Left renal cortex interstitium (tissue), 4 donors: ENCODE measurements at places on chromosomes 1 and 21.

DNA sequence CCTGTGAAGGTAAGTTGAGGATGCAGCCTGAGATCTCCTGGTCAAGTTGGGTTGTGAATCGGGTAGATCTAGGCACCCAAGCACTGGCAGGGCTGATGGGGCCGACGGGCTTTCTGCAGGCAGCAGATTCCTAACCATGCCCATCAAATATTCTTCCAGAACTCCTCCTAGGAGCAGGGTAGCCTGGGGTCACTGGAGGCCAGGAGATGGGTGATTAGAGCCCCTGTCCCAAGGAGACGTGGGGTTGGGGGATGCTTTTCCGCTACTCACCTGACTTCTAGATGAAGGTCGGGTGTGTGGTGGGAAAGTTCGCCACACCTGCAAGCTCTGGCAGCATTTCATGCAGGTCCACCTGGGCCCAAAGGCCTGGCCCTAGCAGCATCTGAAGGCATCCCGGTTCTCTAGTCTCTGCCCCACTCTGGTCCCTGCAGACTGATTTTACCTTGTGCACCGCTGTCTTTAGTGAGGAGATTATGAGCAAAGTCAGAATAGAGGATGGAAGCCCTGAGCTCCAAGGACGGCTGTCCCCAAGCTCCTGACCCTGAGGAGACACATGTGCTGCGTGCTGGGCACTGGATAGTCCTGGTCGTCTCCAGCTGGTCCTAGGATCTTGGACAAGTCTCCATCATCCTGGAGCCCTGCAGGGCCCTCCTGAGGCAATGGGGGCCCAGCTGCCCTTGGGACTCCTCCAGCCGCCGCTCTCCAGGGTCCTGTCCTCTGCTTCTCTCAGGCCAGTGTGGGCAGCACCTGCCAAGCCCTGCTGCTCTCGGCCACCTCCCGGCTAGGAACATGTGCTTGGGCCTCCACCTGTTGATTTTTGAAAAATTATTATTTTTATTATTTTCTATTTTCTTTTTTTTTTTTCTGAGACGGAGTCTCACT, 21.8 kb upstream of the C2CD2 start:
- DNase-seq: no peak

- no peak for DNase-seq
Observed at GRCh38 chr1:155944444-155944799, 3.0 kb downstream of the RXFP4 start.

GRCh38 chr1:25658791-25659431, 42.3 kb downstream of the MAN1C1 start:
- no peak for DNase-seq

DNA sequence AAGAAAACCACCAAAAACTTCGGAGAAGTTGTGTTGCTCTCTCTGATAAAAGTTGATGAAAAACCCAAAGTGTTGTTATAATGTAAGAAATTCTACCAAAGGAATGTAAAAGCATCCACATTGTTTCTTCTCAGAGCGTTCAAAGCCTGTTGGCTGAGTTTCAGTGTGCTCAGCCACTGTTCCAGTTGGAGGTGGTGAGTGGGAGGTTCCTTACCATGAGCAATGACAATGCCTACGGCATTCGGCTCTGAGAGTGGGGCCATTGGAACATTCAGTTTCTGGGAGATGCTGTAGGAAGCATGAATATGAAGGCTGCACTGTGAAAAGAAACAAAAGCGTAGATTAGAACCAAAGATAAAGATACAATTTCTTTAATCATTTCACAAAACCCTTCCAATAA, 20.5 kb upstream of the MYBPHL start:
- no peak for DNase-seq

DNA sequence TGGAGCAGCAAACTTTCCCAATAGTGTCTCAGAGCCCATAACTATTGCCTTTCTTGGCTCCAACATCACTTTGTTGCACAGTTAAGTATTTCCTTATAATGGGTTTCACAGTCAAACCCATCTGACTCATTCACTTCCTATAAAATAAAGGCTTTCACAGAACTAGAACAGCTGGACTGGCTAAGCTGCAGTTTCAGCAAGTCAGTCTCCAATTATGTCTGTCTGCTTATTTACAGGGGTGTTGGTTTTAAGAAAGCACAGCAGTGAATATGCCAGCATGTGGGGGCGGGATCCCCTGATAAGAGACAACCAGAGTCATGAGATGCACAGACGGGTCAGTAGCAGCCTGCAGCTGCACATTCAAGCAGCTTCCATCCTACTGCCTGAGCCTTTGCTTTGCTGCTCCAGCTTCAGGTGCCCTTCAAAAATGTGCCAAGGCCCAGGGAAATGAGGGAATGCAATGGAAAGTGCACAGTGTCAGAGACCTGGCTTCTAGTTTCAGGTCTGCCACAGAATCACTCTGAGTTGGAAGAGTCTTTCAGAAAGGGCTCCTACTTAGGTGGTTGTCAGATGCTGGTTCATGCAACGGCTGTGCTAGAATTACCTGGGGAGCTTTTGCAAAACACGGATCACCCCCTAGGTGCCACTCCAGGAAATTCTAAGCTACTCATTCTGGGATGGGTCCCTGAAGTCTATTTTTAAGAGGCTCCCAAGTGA, 24.8 kb downstream of the RNF19B start:
- DNase-seq: no peak

GRCh38 chr1:111351700-111352099, 61.0 kb downstream of the CHIA start:
- no peak for DNase-seq

DNA sequence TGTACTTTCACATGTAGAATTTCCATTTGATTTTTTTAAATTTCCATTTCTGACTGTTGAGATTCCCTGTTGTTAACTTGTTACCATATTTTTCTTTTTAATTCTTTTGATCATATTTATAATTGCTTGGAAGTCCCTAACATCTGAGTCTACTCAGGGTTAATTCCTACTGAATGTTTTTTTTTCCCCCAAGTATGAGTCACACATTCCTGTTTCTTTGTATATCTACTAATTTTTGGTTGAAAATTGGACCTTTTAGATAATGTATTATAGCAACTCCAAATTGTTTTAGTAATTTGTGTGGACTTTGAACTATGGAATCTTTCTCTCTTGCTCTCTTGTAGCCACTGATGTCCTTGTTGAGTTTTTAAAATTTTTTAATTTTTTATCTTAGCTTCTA, 54.6 kb downstream of the STXBP3 start:
- no peak for DNase-seq

- DNase-seq: no peak
Observed at GRCh38 chr1:212229654-212230053, 55.6 kb upstream of the PPP2R5A start.

DNA sequence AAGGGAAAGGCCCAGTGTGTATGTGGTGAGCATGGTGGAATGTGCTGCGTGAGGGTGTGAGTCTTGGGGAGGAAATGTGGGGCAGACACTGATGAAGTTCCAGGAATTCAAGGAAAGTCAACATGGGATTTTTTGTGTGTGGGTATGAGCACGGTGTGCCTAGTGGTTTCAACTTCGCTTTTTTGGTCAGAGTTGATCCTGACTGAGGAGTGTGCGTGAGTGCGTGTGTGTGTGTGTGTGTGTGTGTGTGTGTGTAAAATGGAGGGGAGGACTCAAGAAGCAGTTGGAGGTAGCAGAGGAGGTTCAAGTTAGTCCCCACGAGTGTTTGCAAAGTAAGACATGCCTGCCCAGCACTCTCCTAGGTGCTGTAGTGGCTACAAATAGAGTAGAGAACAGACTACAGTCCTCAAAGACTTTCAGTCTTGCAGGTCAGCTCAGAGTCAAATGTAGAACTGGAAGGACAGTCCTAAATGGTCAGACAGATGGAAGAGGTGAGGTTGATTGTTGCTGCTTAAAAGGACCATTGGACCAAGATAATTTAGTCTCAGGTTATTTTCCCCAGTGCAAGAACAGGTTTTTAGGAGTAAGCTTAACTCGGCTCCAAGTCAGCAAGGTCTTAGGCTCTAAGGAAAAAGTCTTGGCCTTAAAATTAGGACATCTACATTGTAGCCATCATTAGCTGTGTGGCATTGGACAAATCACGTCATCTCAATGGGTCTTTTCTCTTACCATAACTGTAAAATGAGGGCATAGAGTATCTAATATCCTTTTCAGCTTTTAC, 25.0 kb downstream of the SLAMF1 start:
- DNase-seq: no peak

DNA sequence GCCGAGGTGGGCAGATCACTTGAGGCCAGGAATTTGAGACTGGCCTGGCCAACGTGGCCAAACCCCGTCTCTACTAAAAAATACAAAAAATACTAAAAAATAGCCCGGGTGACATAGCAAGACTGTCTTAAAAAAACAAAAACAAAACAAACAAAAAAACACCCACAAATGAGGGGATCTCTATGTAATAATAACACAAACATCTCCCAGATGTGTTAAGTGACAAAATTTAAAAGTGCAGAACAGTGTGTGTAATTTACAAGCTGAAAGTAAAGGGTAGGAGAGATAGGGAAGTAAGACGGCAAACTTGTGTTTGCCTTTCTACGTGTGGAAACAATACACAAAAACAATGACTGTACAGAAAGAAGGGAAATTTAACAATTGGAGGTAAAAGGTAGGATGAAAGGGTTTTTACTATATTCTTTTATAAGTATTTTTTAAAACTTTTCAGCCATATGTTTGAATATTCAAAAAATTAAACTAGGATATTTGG, 36.3 kb downstream of the ARID4B start:
- no peak for DNase-seq

- no peak for DNase-seq
Observed at GRCh38 chr1:16015960-16016901, 1.6 kb downstream of the HSPB7 start.

GRCh38 chr21:38818325-38818723, 12.6 kb downstream of the ETS2 start:
- DNase-seq: no peak

DNA sequence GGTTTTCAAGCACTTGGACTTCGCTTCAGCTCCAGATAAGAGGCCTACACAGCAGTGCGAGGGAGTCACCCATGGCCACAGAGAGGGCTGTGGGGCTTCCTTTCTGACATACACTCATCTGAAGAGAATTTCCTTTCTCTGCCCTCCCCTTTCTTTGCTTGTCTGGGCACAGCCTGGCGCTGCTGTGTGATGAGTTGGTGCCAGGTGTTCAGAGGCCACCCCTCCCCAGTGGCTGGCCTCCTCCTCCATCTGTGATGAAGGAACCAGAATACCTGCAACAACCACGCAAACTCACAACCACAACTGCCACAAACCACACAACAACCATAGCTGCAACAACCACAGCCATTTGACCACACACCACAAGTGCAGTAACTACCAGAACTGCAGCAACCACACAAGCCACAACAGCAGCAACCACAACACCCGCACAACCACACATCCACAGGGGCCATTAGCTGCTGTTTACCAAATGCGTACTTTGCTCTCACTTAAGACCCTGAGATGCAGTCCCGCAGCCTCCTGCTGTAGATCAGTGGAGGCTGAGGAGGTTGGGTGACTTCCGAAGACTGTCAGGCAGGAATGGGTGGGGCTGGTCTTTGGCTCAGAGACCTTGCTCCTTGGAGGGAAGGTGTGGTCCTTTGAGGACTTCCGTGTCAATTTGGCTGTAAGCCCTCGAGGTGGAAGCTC, 71.1 kb downstream of the IER5 start:
- DNase-seq: no peak

GRCh38 chr1:15508700-15509487, 15.1 kb downstream of the CASP9 start:
- DNase-seq: no peak

GRCh38 chr1:5447503-5447960, 544.7 kb downstream of the NPHP4 start:
- DNase-seq: no peak

- no peak for DNase-seq
Observed at GRCh38 chr21:42614811-42615351, 38.5 kb upstream of the PDE9A start.

GRCh38 chr1:159779403-159779851, 1.3 kb upstream of the DUSP23 start:
- DNase-seq: no peak

DNA sequence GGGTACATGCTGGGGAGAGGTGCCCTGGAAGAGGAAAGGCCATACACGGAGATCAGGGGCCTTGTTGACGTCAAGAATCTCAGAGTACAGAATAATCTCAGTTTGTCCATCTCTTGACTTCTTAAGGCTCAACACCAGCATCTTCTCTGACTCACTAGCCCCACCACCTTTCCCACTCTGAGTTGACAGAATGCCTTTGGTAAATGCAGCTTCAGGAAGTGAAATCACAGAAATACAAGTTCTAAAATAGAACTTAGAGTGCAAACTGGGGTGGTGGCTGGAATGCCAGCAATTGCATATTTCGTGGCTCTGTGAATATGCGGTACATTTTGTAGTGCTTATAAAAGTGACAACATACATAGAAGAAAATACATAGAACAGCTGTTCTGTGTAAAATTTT, 1.6 kb downstream of the COG2 start:
- no peak for DNase-seq

DNA sequence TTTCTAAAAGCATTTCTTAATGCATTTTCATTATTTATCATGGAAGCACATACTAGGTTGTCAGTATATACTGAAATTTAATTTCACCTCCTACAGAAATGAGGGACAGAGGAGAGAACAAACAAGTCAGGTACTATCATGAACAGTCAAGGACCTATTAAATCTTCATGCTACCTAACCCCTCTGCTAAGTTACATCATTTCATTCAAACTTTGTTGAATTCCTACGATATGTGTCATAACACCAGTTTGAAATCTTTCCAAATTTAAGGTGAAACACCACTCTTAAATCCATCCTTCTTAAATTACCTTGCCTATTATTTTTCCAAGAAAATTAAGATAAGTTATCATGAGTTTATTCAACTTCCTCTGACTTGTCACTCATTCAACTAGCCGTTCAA, 78.9 kb downstream of the DENND1B start:
- no peak for DNase-seq

DNA sequence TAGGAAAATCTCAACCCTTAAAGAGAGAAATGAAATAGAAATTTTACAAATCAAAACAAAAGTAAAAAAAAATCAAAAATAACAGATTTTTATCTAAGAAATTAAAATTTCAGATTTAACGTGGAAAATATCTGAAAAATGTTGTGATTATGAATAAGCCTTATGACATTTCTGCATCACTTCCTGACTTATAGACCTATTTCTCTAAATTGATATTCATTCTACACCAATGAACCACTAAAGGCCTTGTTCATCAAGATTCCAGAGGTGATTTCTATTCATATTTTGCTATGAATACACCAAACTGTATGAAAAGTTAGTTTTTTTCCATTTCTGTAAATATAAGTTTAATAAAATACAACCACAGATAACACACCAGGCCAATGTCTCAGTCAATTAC, 261.5 kb downstream of the SMYD3 start:
- no peak for DNase-seq

DNA sequence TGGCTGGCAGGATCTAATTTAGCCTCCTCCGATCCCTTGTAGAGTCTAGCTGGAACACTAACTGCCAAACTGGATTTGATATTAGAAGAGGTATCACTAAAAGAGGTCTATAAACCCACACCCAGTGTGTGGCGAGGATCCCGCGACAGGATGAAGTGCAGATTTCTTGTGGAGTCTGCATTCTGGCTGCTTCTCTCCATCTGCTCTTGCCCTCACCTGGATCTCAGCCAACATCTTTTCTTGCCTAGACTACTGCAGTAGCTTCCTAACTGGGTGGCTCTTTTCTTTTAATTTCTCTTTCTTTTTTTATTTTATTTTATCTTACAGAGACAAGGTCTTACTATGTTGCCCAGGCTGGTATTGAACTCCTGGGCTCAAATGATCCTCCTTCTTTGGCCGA, 48.9 kb upstream of the CAPZB start:
- no peak for DNase-seq
